Body of pancreas (tissue), 4 donors: ENCODE measurements at places on chromosomes 2 and 18.

DNA sequence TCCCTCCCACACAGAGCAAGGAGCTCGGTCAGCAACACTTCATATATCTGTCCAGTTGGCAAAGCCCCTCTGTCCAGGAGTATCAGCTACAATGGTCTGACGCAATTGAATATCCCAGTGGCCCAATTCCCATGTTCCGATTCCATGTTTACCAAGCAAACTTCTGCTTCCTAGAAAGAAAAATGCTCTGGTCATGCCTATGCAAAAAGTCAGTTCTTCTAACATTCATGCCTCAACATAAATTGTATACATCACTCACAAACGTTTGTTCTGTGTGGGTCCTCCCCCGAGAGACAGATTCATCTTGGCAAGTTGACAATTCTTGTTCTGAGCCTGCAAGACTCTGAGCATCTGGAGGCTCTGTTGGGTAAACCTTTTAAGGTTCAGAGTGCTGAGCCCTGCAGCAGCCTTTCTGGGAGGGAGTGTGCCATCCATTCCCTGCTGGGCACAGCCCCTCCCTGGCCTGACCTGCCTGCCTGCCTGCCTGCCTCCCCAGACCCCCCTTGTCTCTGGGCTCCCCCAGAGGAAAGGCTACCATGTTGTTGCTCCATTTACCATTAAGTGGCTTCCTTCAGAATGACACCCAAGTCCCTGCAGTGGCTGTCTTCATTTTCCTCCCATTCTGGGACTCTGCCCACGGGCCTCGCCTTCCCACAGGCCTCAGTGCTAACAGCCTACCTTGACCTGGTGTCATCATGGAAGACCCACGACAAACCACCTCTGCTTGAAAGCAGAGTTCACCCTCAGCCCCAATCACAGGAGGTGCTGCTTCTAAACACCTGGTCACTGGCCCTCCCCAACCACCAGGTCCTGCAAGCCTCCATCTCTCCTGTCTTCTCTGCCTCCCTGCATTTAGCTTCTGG is 37.6 kb upstream of the TAF1B start:
- no peak for DNase-seq

DNA sequence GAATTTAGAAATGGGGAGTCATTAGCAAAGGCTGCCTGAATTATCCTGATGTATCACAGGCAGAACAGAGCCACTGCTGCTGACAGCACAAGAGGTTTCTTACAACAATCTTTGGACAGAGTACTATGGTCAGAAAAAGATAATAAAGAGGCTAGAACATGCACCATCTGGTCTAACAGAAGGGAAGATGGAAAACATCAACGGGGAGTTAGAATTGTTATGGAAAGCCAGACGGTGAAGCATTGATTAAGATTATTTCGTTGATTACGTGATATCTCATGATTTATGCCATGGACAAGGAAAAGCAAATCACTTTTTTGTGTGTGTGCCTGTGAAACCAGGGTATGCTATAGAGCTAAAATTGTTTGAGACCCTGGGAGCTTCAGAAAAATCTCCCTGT is 409.4 kb upstream of the ETAA1 start:
- DNase-seq: no peak

DNA sequence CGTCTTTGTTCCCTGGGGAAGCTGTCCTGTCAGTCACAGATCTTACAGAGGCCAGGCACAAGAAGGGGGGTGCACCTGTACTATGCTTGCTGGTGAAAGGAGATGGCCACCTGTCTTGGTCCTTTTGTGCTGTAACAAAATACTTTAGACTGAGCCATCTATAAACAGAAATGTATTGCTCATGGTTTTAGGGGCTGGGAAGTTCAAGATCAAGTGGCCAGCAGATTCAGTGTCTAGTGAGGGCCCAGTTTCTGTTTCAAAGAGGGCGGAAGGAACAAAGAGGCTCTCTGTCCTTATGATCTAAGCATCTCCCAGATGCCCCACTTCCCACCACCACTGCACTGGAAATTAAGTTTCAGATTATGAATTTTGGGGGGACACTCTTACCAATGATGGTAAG is 35.5 kb upstream of the RPL37A start:
- no peak for DNase-seq

DNA sequence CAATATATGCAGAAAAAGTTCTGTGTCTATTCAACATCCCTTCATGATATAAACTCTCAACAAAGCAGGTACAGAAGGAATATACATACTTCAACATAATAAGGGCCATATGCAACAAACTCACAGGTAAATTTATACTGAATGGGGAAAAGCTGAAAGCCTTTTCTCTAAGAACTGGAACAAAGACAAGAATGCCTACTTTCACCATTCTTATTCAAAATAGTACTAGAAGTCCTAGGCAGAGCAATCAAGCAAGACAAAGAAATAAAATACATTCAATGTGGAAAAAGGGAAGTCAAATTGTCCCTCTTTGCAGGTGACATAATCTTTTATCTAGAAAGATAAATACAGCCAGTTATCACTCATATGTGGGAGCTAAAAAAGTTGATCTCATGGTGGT is 116.3 kb downstream of the ACVR1 start:
- no peak for DNase-seq

GRCh38 chr2:113858764-113859163 is 31.1 kb upstream of the ACTR3 start:
- no peak for DNase-seq

DNA sequence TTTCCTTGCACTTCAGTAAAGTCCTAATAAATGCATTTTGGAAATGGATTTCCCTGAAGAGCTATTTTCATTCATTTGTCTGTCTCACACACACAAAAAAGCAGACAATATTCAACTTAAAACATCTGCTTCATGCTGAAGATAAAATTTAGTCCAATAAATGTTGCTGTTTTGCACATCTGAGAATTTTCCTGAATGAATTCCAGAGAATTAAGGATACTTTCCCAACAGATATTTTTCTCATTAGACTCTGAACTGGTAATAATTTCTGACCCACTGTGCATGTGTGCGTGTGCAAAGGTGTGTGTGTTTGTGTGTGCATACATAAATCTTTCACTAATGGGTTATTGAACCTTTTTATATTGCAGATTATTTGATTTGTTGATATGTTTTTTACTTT is 390.2 kb upstream of the TMEFF2 start:
- DNase-seq: no peak

GRCh38 chr2:71892423-71892730 is 255.3 kb downstream of the CYP26B1 start:
- no peak for DNase-seq

GRCh38 chr18:48687346-48688042 is 148.7 kb downstream of the CTIF start:
- DNase-seq: no peak

DNA sequence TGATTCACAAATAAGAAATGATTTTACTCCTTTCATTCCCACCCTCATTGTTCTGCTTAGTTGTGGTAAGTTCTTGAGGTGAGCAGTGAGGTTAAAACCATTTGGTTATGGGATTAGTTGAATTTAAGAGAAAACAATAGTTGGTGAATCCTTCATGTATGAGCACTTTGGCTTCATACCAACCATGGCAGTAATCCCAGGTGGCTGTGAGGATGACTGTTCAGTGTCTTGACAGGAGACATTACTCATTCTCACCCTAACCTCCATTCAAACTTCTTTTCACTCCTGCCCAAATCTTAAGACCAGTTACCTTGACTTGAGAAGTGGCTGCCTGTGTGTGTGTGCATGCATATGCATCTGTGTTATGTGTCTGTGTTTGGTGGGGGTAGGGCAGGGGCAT is 143.1 kb downstream of the SETBP1 start:
- DNase-seq: no peak

DNA sequence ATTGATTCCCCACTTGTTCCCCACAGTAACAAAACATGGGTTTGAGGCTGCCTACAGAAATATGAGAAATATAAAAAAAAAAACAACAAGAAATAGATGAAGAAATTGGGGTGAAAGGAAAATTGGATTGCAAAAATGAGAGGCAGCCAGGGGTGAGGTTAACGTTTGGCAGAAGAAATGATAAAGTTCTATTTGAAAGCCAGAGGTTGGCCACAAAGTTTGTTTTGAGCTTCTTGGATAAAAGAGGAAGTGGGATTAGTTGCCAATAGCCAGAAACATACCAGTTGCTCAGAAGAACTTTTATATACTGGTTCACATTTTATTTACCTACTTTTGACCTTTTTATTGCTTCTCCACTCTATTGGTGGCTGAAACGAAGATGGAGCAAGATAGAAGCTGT is 67.5 kb downstream of the FASTKD2 start:
- no peak for DNase-seq

GRCh38 chr2:216714376-216714775 is 19.0 kb upstream of the IGFBP5 start:
- no peak for DNase-seq

GRCh38 chr2:43274055-43274454 is 47.6 kb upstream of the ZFP36L2 start:
- no peak for DNase-seq

- no peak for DNase-seq
Measured at GRCh38 chr2:206463685-206464084, 20.4 kb downstream of the ADAM23 start.

DNA sequence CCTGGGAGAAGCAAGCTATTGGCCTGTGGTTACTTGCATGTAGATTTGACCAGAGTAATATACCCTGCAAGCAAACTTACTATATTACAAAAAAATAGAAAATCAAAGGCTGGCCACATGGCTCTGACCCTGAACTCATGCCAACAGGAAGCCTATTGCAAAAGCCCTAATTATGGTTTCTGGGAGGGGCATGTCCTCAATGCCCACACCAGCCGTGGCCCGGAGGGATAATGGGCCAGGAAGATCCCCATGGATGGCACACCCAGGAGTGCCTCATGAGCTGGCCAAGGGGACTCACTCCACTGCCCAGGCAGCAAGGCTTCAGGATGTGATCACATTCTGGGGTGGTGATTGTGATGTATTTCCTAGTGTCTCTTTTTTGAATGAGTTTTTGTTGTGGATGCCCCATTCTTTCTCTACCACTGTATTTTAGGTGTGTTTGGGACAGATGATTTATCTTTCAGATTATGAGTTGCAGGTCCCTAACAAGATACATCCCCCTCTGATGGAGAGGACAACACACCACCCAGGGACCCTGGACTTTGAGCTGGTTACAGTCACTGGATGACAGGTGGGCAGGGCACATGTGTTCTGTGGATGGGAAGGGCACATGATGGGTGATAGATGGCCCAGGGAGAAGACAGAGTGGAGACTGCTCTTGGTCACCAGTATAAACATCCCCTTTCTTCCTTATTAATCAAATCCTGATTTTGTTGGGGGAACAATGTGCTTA is 18.7 kb upstream of the TFCP2L1 start:
- no peak for DNase-seq

- DNase-seq: no peak
Measured at GRCh38 chr2:23590241-23590869, 205.4 kb downstream of the KLHL29 start.

- no peak for DNase-seq
Measured at GRCh38 chr18:62744076-62744968, 29.0 kb downstream of the PHLPP1 start.

DNA sequence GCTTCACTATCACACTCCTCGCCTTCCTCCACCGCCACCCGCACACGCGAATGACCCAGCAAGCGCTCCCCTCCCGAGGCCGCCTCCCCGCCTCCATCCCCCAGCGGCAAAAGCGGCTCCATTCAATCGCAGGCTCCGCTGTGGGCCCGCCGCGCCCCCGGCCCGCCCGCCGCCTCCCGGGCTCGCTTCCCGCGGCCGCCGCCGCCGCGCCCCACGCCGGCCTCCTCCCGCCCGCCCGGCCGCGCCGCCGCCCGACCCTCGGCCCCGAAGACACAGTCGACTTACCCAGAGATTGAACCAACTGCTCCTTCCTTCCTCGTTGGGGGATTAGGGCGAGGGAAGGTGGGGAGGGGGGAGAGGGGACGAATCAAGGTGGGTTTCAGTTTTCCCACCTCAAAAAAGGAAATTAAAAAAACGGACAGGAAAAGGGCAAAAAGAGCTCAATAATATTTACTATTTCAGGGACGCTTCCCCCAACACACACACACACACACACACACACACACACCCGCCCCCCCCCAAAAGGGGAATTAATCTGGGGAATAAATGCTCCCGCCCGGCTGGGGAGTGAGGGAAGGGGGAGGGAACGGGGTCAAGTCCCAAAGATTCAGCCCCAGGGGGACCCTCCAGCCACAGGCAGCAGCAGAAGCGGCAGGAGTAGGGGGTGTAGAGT is 743 bp downstream of the XPO1 start:
- DNase-seq: peak; percentile 45

- DNase-seq: no peak
Measured at GRCh38 chr2:36696533-36696932, at the start of gene VIT. VIT (plus strand) TSS chr2:36696707; CDS start chr2:36716371, 19,664 bp downstream.

DNA sequence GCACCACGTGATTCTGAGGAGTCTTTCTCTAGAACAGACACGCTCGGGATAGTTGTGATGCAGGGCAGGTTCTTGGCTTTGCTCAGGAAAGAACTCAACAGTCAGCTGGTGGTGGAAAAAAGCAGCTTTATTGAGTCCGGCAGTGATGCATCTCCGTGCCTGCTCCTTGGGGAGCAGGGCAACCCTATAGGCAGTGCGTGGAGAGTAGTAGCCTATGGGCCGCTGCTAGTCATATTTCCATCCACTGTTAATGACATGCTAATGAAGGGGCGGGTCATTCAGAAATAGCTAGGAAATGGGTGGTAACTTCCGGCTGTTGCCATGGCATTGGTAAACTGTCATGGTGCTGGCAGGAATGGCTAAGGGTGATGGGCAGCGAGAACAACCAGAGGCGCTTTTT is 11.6 kb upstream of the ACKR3 start:
- no peak for DNase-seq

DNA sequence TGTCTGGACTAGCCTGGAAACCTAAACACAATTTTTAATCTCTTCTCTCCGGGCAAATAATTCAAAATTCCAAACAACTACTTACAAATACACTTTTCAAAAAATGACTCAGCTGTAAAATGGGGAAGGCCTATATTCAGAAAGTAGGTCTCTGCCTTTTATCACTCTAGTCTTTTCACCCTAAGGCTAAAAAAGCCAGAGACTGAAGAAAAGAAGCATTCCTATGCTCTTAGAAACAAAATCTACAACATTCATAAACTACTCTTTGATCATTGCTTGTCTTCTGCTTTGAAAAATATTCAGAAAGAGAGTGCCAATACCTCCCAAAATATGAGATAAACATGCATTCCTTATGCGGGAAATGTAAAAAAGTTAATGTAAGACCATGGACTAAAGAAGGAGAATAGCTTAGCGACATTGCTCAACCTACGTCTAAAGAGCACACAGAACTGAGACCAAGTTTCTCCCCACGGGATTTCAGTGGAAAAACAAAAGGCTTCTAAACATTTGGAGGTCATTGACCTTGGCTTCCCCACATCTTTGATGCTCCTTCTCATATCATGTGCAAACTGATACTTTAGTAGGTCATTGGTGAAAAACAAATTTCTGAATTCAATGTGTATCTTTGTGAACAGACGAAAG is 74.4 kb upstream of the EPB41L3 start:
- no peak for DNase-seq

DNA sequence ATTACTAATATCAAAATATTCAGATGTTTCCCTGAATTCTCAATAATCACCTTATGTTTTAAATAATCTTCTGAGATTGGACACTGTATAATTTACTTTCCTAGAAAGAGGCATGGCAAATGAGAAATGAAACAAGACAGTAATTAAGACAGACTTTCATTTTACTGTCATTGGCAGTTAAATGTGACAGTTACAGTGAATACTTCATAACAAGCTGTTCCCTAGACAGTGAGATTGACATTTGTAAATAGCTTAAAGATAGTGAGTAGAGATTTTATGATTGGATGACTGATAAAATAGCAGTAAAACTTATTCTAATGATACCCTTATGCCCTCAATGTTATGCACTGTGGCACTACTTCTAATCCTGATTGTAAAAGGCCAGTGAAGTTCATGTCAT is 524.9 kb upstream of the TMEFF2 start:
- no peak for DNase-seq

GRCh38 chr2:238739668-238740067 is 108.2 kb upstream of the TWIST2 start:
- no peak for DNase-seq
